ENCODE measurements at places on chromosomes 1 and 21.

DNA sequence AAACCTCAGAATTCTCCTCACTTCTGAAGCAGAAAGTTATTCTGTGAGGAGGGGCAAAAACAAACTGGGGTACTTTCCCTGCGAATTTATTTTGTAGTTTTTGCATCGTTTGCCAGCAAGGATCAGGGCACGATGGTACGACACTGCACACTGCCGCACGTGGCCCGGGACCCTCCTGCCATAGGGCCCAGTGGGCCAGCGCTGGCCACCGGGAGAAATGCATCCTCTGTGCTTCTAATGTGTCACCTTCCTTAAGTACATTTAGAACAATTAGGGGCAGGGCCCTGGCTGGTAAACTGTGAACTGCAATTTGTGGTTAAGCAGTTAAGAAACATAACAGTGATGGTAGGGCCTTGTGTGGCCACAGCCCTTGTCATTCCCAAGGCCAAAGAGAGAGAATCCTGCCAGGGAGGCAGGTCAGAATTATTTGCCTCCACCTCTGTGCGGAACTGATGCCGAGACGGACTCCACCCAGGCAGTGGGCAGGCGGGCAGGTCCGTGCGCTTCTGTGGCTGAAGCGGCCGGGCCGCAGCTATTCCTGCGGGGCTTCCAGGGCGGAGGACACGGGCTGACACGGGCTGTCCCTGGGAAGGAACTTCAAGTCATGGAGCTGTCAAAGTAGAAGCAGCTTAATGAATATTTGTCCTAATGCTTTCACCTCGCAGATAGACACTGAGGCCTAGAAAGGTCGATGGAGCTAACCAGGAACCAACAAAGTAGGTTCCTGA, 12.5 kb downstream of the GPR137B start:
- no peak for DNase-seq

DNA sequence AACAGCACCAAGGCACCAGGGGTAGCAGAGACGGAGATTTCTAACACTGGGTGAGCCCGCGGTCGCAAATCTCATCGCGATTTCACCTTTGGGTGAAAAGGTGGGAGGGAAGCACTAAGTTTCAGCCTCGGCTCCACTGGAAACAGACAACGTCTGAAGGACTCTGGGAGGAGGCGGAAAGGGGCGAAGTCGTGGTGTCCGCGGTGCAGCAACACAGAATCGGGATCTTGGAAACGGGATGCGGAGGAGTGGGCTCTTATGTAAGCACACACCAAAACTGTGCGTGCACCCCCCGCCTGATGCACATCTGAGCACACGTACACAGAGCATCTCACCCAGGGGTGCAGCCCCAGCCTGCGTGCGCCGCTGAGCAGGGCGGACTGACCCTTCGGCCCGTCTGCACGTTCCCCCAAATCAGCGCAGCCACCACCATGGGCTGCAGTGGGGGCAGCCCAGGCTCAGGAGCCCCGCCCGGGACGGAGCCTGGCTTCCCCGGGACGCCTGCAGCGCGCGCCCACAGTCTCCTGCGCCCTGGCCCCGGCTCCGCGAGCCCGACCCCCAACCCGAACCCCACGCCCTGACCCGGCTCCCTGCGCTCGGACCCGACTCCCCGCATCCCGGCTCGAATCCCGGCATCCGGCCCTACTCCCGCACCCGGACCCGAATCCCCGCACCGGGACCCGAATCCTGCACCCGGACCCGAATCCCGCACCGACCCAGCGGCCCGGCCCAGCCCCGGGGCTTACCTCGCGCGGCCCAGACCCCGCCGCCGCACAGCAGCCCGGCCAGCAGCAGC, 670 bp downstream of the CLSTN1 start:
- peak; percentile 48 for DNase-seq

DNA sequence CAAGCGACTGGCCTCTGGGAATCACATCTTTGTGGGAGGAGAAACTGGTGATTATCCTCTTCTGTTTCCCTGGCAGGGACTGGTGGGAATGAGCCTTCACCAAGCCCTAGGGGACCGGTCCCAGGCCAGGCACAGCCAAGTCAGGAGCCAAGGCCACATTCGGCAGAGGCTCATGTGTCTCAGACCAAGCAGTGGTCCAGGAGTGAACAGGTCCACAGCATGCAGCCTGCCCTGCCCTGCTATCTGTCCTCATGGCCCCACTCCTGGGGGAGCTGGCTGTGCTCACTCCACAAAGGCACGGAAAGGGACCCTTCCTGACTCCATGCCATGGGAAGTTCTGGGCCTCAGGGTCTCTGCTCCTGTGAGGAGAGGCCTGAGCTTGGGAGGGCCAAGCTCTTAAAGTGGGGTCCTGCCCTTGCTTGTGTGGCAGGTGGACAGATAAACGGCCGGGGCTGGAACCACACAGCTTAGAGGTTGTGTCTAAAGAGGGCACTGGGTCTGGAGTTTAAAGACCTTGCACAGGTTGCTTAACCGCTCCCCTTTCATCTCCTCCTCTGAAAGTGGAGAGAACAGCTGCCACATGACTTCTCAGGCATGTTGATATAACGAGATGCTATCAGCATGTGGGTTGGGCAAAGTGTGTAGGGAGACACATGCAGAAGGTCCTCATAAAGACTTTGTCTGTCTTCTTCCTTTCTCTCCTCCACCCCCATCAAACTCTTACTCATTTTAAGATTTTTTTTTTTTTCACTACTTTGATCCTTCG, 57.5 kb downstream of the CASQ2 start:
- no peak for DNase-seq

- no peak for DNase-seq
These were observed 98.1 kb downstream of the PRDM2 start for GRCh38 chr1:13798120-13798519.

DNA sequence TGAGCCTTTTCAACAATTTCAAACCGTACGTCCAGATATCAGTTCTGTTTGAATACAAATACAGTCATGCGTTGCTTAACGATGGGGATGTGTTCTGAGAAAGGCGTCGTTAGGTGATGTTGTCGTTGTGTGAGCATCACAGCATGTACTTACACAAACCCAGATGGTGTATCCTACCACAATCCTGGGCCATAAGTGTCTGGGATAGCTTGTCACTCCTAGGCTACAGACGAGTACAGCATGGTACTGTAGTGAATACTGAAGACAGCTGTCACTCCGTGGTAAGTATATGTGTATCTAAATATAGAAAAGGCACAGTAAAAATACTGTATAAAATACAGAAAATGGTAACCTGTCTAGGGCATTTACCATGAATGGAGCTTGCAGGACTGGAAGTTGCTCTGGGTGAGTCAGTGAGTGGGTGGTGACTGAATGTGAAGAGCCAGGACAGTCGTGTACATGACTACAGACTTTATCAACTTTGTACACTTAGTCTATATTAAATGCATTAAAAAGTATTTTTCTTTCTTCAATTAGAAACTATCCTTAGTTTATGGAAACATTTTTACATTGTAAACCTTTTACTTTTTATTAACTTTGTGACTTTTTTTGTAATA, 10.5 kb upstream of the OR2W3 start:
- no peak for DNase-seq

DNA sequence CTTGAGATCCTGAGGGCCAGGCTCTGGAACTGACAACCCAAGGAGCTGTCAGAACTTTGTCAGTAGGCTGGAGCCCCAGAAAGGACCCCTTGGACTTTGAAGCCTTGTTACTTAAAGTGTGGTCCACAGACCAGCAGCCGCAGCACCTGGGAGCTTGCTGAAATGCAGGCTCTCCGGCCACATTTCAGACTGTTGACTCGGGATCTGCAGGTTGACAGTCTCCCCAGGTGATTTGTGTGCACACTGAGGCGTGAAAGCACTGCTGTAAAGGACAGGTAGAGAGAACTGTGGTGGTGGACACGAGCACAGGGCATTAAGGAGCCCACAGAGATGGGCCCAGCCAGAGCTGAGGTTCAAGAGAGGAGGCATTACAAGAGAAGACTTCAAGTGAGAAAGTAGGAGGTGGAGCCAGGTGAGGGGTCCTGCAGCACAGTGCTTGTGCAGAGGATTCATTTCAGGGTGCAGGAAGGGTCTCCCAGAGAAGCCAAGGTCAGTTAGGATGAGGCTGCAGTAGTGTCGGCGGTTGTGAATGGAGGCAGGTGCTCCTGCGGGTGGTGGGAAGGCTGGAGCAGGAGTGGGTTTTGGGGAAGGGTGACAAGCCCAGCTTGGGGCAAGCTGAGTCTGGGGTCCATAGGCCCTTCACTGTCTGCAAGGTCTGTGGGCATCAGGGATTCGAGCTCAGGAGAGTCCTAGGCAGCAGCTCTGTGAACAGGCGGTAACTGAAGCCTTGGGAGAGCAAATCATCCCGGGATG, 4.6 kb downstream of the HYI start:
- DNase-seq: no peak

GRCh38 chr1:234186037-234186688, 187.1 kb upstream of the COA6 start:
- DNase-seq: peak; percentile 90

DNA sequence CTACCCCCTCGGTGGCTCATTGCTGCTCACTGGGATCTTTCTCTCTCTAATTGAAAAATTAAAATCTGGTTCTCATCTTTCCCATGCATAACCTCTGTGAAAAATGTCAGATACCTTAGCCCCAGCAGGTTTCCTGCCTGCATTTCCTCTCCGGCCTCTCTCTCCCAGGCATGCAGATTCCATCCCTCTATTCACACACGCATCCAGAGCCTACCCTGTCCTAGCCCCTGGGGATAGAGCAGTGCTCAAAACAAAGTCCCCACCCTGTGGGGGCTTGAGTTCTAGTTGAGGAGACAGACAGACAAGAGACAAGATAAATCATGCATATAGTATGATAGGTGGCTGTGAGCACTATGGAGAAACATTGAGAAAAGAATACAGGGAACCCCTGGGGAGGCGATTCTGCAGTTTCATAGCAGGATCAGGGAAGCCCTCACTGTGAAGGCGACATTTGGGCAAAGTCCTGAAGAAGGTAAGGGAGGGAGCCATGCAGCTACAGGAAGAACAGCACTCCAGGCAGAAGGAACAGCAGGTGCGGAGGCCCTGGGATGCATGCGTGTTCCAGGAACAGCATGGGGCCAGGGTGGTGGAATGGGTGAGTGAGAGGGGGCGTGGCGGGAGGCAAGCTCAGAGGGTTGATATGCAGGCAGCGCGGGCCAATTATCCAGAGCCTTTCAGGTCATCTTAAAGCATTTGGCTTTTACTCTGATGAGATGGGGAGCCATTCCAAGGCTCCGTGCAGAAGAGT, 3.5 kb upstream of the BSND start:
- DNase-seq: no peak

GRCh38 chr1:43137445-43138052, 34.5 kb downstream of the EBNA1BP2 start:
- no peak for DNase-seq

- DNase-seq: no peak
These were observed 189.0 kb downstream of the CENPF start for GRCh38 chr1:214791961-214792360.

DNA sequence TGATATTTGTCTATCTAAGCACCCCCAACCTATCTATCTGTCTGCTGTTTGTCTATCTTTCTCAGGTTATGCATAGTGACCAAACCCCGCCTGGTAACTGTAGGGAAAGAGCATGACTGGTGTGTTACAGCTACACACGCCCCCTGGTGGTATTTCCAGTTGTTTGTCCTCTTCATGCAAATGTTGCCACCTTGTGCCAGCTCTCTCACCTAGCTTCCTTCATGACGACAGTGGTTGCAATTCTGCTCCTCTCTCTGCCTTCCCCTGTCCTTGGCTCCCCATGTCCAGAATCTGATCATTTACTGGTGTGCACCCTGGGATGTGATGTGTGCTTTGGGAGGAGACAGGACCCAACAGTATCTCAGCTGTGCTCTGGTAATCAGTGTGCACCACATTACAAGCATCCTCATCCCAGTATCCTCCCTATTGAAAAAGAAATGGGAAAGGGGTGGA, 8.1 kb upstream of the INKA2 start:
- peak; percentile 78 for DNase-seq

DNA sequence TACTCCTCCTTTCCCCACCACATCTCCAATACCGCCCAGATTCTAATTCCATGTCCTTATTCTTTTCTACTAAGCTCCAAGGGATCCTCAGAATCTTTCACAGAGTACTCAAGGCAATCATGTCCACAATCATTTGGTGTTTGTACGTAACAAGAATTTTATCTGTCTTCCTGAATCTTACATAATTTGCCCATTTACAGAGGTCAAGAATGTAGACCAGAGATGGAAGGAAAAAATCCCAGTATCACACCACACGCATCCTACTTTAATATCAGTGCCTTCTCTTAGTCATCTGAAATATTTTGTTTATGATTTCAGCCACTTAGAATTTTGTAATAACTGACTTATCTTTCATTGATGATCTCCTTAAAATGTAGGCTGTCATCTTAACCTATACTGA, 366.0 kb upstream of the LRRC7 start:
- no peak for DNase-seq

DNA sequence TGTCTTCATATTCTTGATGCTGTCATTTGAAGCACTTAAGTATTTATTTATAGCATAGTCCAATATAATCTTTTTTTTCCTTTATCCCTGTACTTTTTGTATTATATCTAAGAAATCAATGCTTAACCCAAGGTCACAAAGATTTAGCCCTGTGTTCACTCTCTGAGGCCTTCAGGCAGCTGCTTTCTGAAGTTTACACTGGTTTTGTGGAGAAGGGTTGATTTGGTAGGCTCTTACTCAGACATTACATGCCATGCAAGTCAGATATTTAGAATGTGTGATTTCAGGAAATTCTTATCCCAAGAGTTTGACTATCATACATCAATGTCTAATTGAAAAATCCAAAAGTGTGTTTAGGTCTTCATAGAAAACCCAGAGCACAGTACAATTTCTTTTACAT, 56.3 kb downstream of the PALMD start:
- DNase-seq: no peak
